ENCODE measurements at places on chromosomes 2 and 18.

DNA sequence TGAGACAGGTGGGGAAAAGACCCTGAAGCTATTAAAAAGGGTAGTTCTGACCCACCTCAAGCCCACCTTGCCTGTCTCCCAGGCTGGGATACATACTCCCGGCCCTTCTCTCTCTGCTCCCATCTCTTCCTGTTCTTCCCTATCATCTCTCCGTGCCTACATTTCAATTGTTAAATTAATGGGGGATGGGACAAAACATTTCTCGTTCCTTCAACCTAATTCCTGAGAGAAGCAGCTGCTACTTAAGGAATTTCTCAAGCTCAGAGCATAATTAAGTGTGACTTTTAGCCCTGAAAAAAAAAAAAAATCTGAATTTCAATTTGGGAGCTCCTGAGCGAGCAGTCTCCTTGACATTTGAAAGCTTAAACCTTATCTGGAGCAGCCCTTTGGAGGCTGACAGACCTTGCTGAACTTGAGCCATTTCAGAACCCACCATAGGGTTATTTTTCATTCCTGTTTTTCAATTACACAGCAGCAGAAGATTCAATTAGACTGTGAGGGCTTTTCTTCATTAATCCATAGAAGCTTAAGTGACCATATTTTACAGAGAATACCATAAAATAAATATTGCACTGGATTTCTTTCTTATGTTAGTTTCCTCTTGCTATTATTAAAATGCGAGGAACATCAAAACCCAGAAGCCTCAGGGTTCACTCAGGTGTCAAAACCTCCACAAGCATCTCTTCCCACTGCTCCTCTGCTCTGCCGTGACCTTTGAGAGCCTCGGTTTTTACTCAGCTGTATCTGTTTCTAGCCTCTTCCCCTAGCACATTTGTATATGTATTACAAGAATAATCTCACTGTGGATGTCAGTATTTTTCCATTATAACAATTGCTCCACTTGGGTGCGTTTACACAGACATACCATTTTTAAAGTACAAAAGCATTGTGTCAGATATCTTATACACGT is 125.7 kb downstream of the B3GNT2 start:
- DNase-seq, result no peak

- no peak for DNase-seq
These were observed 226.1 kb upstream of the TRIB2 start for GRCh38 chr2:12490641-12491040.

DNA sequence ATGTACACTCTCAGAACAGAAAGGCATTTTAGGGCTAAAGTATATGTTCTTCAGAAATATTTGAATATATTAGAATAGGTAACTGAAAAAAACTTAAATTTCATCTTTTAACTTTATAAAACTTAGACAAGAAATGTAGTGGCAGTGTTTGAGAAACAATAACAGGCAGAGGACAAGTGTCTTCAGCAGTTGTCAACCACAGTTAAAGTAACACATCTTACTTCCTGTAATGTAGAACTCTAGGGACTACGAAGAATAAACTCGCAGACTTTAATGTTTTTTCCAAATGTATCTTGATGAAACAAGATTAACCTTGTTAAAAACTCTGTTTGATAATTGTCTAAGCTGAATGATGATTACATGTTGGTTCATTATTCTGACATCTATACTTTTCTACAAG is 50.7 kb downstream of the RMDN2 start:
- DNase-seq, result no peak

DNA sequence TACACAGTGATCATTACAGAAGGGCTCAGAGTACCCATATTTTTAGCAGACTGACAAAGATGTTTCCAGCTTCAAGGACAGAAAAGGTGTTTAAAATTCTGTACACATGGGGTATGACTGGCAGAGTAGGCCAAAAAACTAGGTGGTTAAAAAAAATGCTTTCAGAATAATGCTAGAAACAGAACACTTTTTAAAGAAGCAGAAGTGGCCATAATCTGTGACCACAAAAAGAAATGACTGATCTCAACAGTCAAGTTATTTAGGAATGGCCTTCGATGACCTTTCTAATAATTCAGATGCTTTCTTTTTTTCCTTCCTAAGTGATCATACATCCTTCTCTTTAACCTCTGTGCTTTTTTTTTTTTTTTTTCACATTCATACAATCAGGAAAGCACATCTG is 4.1 kb upstream of the AQP4 start:
- no peak for DNase-seq

DNA sequence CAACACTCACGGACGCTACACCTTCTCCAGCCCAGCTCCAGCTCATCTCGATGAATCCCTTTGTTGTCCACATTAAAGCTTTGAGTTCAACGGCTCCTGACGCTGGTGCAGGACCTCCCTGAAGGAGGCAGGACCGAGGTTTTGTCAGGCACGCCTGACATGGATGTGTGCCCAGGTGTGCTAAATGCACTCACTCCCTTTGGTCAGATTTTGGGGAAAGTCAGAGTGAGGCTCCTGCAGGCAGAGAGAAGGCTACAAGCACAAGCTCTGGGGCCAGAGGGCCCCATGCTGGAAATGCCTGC is 78.6 kb downstream of the NDUFA10 start:
- DNase-seq, result no peak

GRCh38 chr2:133561045-133561852 is 7.0 kb downstream of the NCKAP5 start:
- peak; percentile 90 for DNase-seq

DNA sequence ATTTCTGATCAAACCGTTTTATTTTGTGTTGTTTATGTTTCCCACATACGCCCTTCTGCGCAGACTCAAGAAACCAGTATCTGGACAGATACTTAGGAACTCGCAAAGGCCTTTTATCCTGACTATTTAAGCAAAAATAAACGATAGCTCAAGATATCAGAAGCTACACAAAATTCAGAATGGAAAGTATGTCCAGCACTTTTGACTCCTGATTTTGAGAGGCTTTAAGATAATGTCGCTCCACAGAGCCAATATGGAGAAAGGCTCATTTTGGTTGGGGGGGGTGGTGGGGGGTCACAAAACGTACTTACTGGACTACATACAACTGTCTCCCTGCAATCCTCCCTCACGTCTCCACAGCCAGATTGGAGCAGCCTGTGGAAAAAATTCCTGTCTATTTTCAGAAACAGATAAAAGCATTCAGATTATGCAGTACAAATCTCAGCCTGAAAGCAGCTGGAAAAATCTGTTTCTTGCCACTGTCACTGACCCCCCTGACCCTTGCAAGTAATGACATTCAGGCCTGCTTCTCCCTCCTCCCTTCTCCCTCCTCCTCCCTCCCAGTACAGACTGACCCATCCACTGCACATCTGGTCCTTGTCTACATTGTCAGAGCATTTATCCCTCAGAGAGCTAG is 34.9 kb upstream of the LCLAT1 start:
- DNase-seq, result no peak

DNA sequence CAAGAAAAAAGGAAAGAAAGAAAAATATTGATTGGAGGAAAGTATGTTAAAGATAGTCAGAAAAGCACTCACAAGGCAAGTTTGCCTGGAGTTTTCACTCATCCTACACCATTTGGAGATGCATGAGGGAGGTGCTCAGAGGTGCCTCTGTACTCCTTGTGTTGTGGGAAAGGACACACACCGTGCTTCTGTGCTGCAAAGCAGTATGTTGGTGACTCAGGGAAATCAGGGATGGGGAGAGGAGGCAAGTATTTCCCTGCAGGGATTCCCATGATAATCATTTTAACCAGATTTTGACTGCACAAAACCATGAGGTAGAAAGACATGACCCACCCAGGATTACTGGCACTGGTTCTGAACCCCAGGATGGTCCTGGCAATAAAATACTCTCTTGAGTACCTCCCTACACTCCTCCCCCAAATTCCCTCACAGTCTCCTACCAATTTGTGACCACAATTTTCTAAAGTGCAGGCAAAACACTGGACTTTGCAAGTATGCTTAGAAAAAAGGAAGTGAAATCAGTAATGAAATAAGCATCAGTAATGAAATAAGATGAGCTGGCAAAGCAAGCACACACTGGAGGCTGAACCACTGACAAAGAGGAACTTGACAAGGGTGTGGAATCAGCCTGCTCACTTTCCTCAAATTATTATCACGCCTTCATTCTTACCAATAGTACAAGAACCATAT is 155.5 kb upstream of the ACVR2A start:
- no peak for DNase-seq

DNA sequence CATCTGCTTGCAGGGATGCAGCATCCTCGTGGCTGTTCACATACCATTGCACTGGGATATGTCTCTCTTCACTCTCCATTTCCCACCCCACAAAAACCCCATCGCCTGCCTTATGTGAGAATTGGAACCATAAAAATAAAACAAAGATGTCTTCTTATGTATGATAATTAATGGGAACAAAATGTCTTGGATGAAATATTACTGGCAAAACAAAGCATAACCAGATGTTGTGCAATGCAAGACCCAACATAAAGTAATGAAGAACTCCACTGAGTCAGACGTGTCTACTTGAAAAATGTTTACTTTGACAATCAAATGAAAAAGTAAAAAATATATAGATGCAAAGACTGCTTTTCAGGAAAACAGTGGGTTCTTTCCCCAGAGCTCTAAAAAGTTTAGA is 611.3 kb upstream of the SYT4 start:
- no peak for DNase-seq

- DNase-seq, result no peak
These were observed 97.2 kb upstream of the TEX51 start for GRCh38 chr2:126801473-126801872.

- no peak for DNase-seq
These were observed 25.1 kb downstream of the ARMC9 start for GRCh38 chr2:231223458-231223976.

- no peak for DNase-seq
These were observed 207.7 kb upstream of the CRIM1 start for GRCh38 chr2:36147670-36148390.

DNA sequence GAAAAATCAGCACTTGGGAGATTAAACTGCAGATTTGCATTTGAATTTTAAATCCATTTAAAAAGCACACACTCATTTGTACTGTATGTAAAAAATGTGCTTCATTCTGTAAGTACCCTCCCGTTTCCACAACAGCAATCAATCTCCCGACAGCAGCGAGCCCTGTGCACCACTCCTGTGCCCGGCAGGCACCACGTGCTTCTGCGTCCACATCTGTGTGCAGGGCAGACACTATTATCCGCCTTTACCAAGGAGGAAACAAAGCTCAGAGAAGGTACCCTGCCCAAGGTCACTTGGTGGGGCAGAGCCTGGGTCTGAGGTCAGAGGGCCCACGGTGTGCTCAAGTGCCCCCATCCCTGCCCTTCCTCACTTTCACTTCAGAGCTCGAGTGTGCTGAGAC is 7.5 kb downstream of the HSBP1L1 start:
- DNase-seq, result no peak

DNA sequence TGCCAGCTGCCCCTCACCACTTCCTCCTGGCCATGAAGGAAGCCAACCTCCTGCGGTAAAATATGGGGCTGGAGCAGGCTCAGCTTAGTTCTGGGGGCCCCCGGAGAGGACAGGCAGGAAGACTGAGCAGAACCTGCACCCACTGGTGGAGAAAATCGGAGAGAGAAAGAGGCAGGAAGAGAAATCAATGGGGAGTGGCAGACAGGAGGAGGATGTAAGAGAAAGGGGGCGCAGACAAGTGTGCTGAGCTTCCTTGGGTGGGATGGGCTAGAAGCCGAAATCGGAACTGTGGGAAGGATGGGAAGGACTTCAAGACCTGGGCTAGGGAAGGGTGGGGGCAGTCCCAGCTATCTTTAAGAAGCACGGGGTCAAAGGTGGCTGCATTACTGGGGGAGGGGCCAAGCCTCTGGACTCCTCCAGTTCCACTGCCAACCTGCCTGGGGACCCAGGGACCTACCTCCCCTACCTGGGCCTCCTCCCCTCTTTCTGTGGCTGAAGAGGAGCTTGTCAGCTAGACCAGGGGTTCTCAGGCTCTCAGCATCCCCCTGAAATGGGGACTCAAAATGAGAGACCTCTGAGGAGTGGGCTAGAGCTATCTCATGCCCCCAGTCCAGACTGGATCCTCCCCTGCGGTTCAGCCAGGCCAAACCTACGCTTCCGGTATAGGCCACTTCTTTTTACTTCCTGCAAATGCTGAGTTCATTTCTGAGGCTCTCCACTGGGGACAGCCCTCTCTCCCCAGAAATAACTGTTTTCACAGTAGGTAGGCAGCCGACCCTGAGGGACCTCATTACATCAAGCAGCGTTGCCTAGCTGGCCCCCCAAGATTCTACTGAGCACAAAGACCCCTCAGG is 33.6 kb upstream of the B3GNT7 start:
- no peak for DNase-seq

DNA sequence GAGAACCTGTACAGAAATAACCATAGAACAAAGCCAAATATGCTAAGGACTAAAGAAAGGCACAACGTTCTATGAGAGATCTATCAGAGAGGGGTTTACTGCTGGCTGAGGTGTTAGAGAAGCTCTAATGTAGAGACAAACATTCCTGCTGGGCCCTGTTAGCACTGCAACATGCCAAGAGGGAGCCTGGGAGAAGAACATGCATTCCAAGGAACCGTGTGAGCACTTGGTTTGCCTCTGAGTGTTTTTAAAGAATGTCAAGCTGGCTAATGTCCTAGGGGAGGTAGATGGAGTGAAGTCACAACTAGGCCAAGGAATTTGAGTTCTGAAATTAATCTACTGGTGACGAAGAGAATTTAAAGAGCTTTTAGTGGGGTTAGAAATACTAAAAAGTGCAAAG is 384.3 kb upstream of the LYPD1 start:
- no peak for DNase-seq

DNA sequence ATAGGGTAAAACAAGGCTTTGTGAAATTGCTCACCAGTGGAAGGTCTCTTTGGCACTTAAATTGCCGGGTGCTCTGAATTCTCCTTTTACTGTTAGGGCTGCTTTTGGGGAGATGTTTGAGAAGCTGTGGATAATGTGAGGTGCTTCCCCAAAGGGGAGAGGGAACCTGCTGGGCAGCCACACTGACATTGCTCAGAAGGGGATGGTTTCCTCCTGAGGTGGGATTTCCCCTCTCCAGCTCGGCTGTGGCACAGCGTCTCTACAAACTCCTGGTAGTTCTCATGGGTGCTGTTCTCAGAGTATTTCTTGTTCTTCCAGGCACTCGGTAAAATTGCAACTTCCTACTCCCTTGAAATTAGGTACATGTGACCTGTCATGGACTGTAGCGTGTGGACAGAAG is 124.2 kb downstream of the LPIN1 start:
- DNase-seq, result no peak
